ELR (cell line): ENCODE measurements at places on chromosomes 4 and X.
A peak's percentile ranks its signal among the peaks of the same experiment; 100 is the strongest.

GRCh38 chr4:139950568-139950967 is 203.4 kb downstream of the MAML3 start:
- DNase-seq, result peak; percentile 21

- no peak for DNase-seq
These were observed 27.0 kb downstream of the TMEM31 start for GRCh38 chrX:103737696-103738095.

GRCh38 chrX:111467896-111468295 is 43.5 kb upstream of the SERTM2 start:
- DNase-seq, result no peak

GRCh38 chr4:48339642-48340041 is 1.7 kb upstream of the SLAIN2 start:
- no peak for DNase-seq

GRCh38 chr4:13493793-13494192 is 9.7 kb upstream of the RAB28 start:
- DNase-seq, result no peak

GRCh38 chr4:3862640-3863420 is 96.6 kb downstream of the ADRA2C start:
- DNase-seq, result no peak

DNA sequence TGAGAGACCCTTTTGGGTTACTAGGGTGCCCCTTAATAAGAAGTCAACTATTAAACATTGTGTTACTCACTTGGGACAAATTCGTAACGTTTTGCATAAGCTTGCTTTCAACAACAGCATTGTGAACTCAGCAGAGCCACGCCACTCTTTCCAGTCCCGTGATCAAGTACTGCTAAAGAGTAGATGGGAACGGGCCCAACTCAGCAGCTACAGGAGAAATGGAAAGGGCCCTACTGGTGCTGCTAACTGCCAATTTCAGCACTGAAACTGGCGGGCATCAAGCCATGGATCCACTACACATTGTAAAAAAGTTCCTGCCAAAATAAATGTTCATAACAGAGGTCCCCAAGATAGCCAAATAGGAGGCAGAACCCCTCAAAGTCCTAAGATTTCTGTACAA is 19.0 kb upstream of the DHX15 start:
- no peak for DNase-seq

GRCh38 chr4:2320152-2320551 is 58.2 kb upstream of the MXD4 start:
- DNase-seq, result no peak

DNA sequence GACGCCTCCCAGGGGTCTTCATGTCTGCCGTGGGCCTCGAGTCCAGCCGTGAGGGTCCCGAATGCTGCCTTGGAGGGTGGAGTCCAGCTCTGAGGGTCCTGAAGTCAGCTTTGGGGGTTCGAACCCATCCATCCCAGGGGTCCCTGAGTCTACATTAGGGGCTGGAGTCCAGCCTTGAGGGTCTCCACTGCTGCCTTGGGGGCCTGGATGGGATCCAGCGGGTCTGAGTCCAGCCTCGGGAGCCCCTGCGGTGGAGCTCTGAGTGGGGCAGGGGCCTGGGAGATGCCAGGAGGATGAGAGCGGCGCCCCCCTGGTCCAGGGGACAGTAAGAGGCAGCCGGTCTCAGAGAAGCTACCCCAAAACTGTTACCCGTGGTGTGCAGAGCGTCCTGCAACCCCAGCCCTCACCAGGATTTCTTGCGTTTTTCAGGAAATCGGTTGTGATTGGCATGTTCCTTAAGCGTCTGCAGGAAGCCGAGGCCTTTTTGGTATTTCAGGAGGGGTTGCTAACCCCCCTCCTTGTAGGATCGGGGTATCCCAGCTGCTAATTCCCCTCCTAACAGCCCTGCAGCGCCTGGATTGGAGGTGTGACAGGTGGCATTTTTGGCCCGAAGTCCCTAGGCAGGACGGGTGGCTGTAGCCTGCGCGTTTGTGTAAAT is 1.7 kb upstream of the GTPBP6 start:
- peak; percentile 32 for DNase-seq

GRCh38 chr4:156656896-156657295 is 314.7 kb downstream of the PDGFC start:
- DNase-seq, result no peak

- DNase-seq, result no peak
These were observed 62.8 kb upstream of the DIAPH2 start for GRCh38 chrX:96621811-96622210.

- no peak for DNase-seq
These were observed 26.2 kb downstream of the FBXW7 start for GRCh38 chr4:152509595-152510225.

DNA sequence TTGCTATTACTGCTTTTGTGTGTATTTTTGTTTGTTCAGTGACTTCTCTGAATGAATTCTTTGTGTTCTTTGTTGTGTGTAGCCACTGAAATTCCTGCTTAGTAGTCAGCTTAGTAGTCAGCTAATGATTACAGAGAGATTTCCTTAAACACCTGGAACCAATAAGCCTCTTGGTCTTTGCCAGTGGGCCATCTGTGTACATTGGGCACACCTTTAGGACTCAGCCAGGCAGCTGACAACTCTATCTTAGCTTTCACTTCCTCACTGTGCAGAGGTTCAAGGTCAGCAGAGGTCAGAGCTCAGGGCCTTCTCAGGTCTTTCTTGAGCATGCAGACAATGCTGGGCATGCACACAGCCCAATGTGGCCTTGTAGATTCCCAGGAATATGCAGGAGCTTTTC is 59.3 kb downstream of the RWDD4 start:
- no peak for DNase-seq

GRCh38 chrX:10050481-10050880 is 83.3 kb downstream of the CLDN34 start:
- DNase-seq, result no peak

GRCh38 chr4:185648631-185649030 is 113.3 kb upstream of the PDLIM3 start:
- no peak for DNase-seq

GRCh38 chrX:38127961-38128360 is 92.7 kb downstream of the SRPX start:
- no peak for DNase-seq

DNA sequence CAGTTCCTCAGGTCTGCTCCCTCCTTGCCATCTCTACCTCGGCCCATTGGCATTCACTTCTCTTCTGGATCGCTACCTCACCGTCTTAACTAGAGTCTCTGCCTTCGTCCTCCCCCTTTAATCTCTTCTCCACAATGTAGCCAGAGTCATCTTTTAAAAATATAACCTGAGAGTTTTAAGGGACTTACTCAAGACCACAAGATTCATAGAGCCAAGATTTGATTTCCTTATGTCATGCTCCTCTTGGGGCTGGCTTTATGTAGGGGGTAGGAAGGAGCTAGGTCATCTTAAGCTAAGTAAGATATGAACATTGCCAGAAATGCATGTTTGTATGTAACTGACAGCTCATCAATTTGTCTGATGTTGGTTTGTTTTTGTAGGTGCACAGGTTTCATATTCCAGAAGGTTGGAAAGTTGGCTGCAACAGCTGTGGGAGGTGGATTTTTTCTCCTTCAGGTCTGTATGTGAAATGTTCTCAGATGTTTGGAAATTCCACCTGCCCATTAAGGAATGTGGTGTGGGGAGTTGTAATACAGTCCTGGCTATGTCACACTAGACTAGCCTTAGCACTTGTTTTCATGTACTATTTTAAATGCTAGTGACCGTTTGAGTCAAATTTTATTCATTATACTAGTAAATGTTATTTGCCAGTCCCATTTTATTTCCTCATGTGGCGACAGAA is 19.6 kb downstream of the FUNDC2 start:
- DNase-seq, result no peak
